H9 (cell line): ENCODE measurements at places on chromosomes 5 and 9. TPM values are rescaled to one million over a fixed set of nuclear protein-coding genes. Genes with fewer than 3 reads are reported as not detected.
A peak's percentile ranks its signal among the peaks of the same experiment; 100 is the strongest.

The BBLN gene
- total RNA-seq = 72.5 and 74.9 TPM in 2 replicates

The STPG3 gene
- not detected in 2 replicates for total RNA-seq

The AGTPBP1 gene
- total RNA-seq = 53.1 and 53.3 TPM in 2 replicates

The MTMR12 gene
- 39.3 and 39.4 TPM in 2 replicates for total RNA-seq

The SLC34A1 gene
- total RNA-seq = not detected in 2 replicates

The ST8SIA4 gene
- total RNA-seq = not detected in 2 replicates

The RANBP17 gene
- total RNA-seq = 16.5 and 20.0 TPM in 2 replicates

The CCL27 gene
- 0.28 and 1.0 TPM in 2 replicates for total RNA-seq

The ELP1 gene
- total RNA-seq = 34.7 and 38.7 TPM in 2 replicates

The MZB1 gene
- total RNA-seq = 0.31 and 0.48 TPM in 2 replicates

GRCh38 chr5:8954801-8955200, 591.1 kb downstream of the SEMA5A start:
- no peak overlapping the region for H3K4me3 ChIP-seq
- no peaks in the 10 kb centered on the region for H3K27me3 ChIP-seq
- no peak for DNase-seq
- H3K27ac ChIP-seq = no peak overlapping the region

- no peaks in the 10 kb centered on the region for H3K27me3 ChIP-seq
- no peaks in the 10 kb centered on the region for H3K4me1 ChIP-seq
- H3K4me3 ChIP-seq = no peak overlapping the region
- H3K36me3 ChIP-seq = no peaks in the 10 kb centered on the region
- no peak overlapping the region for H3K27ac ChIP-seq
Measured at GRCh38 chr9:2576631-2577030, 45.0 kb upstream of the VLDLR start.

DNA sequence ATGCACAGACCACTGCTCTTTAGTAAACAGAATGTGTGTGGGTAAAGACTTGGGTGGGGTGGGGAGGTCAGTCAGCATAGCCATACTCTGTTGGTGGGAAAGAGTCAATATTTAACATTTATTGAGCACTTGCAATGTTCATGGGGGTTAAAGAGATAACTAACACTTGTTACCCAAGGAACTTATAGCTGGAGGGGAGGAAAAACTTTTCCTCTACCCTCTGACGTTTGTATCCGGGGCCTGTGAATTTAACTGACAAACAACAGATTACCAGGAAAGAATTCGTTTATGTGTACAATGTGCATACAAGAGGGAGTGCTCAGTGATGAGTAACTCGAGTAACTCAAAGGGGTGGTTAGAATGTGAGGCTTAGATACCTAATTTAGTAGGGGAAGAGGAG, 6.8 kb upstream of the CLINT1 start:
- no peak overlapping the region for H3K4me3 ChIP-seq
- no peaks in the 10 kb centered on the region for H3K27me3 ChIP-seq
- DNase-seq = no peak
- no peaks in the 10 kb centered on the region for H3K36me3 ChIP-seq

DNA sequence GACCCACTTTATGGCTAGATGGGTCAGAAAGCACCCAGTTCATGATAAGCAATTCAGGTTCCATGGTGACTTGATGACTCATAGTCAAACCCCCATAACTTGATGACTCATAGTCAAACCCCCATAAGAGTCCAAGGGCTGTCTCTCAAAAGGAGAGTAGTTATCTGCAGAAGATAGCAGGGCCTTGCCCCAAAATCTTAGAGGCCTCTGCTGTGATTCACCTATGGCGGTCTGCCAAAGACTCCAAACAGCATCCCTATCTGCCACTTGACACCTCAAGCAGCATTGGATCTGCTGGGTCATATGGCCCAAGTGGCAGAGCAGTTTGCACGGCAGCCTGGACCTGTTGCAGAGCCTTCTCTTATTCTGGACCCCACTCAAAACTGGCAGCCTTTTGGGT, 395.2 kb upstream of the KIF2A start:
- H3K36me3 ChIP-seq = peaks cover 10% of the 10 kb centered on the region
- no peak overlapping the region for H3K27ac ChIP-seq
- no peaks in the 10 kb centered on the region for H3K27me3 ChIP-seq
- no peak for DNase-seq
- H3K4me3 ChIP-seq = no peak overlapping the region

DNA sequence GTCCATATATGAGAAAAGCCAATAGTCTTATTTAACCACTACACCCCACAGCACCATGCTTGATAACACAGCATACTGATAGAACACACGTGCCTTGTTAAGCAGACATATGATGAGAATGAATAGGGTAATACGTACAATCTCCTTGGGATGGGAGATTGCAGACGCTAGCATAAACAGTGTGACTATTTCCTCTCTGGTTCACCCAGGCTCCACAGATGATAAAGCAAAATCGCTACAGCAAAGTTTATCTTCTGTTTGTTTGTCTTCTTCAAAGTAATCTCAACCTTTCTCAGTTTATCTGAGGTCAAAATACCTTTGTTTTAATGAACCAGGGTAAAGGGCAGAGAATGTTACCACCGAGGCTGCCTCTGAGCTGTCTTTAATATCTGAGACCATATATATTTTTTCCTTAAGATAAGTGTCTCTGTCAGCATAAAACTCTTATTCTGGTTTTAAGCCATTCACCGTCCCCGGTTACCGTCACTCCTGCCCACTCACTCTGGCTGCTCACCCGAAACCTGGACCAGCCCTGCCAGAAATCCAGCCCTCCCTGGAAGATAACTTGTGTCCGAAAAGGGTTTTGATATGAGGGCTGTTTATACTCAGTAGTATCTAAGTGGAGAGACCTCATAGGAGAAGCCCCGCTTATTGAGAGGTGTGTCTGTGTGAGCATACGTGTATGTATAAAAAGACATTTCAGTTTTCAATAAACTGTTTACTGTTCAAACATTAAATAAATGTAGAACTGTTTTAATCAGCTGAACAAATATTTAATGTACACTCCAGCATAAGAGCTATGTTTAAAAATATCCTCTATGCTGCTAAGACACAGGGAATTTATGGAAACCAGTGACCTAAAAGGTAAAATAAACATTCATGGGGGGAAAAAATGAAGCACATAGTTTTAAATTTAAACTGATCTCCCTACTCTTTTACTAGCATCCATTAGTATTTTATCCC, 465.4 kb downstream of the RASEF start:
- no peaks in the 10 kb centered on the region for H3K4me1 ChIP-seq
- no peaks in the 10 kb centered on the region for H3K36me3 ChIP-seq
- no peak overlapping the region for H3K27ac ChIP-seq
- H3K27me3 ChIP-seq = no peaks in the 10 kb centered on the region
- no peak overlapping the region for H3K4me3 ChIP-seq
- DNase-seq = no peak

DNA sequence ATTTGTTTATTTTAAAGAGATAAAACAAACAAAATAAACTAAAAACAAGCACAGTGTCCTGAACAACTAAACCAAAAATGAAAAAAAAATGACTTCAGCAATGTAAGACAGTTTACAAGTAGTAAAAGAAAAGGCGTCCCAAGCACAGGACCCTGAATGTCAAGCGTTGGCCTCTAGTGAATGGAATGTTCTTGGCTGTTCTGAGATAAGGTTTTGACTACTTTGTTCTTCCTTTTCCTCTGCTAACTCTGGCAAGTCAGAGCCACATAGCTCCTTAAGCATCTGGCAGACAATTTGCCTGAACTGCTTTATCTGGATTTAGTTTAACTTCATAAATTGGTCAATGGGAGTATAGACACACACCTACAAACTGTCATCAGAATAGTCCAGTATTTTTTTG, 655.2 kb downstream of the ANXA1 start:
- H3K4me1 ChIP-seq = no peaks in the 10 kb centered on the region
- H3K36me3 ChIP-seq = no peaks in the 10 kb centered on the region
- no peak overlapping the region for H3K4me3 ChIP-seq
- no peak for DNase-seq
- no peak overlapping the region for H3K27ac ChIP-seq
- no peaks in the 10 kb centered on the region for H3K27me3 ChIP-seq

DNA sequence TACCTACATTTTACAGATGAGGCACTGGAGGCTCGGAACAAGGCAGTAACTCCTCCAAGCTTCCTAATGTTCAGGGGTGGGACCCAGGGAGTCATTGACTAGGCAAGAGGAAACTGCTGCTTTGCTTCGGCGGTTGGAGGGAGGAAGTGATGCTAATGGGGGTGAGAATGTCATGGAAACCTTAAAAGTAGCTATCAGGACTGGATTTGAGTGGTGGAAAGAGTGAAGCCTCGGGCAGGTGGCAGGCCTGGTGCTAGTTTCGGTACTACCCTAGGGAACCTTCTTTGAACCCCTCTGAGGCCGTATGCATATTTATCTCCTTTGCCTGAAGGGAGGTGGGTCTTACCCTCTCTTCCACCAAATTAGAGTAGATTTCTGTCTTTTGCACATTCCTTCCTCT, 1.6 kb downstream of the BSPRY start:
- no peak overlapping the region for H3K27ac ChIP-seq
- peak overlapping the region; percentile 77; the same call in 1 of the 2 replicates for H3K4me3 ChIP-seq
- no peaks in the 10 kb centered on the region for H3K27me3 ChIP-seq

DNA sequence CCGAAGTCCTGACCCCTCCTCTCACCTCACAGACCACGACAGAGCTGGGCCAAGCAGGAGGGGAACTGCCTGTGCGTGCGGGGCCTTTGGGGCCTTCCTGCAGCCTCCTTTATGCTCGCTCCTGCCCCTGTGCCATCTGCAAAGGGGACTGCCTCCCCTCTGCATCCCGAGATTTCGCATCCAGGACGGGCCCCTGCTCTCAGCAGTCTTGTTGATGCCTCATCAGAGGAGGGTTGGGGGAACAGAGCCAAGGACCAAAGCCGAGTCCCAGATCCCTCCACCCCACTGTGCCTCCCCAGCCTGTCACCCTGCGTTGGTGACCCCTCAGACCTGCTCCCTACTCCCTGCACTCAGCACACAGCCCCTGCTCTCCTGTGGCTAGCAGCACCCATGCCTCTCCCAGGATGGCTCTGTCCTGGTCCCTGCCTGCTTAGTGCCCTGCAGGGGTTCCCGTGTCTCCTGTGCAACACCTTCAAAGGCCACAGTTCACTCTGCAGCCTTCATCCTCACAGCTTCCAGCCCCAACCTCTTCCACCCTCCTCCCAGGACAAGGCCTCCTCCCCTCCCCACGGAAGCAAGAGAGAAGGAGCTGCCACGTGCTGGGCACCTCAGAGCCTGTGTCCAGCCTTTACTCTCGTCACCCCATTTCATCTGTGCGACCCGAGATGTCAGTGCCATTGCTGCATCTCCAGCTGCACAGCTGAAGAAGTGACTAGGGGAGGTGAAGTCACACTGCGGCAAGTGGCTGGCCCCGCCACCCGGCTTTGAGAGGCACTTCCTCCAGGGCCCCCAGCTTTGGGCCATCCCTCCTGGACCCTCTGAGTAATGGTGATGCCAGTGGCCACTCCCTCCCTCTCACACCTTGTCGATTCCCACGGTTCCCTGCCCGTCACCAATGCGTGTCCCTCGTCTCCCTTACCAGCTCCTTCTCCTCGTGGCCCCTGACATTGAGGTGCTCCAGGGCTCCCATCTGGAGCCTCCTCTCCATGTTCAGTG, 62.6 kb upstream of the LRRTM2 start:
- no peaks in the 10 kb centered on the region for H3K27me3 ChIP-seq
- H3K27ac ChIP-seq = no peak overlapping the region
- DNase-seq = no peak
- no peak overlapping the region for H3K4me3 ChIP-seq
- H3K4me1 ChIP-seq = no peaks in the 10 kb centered on the region; the same call in 1 of the 2 replicates
- H3K36me3 ChIP-seq = peaks cover 22% of the 10 kb centered on the region; the same call in 2 of the 3 replicates

- H3K36me3 ChIP-seq = peaks cover 2% of the 10 kb centered on the region; the same call in 1 of the 2 replicates
- no peak for DNase-seq
- H3K27me3 ChIP-seq = no peaks in the 10 kb centered on the region
- no peak overlapping the region for H3K27ac ChIP-seq
- no peak overlapping the region for H3K4me3 ChIP-seq
- H3K4me1 ChIP-seq = peaks cover 7% of the 10 kb centered on the region; the same call in 1 of the 2 replicates
Measured at GRCh38 chr5:42855811-42856210, 44.1 kb upstream of the SELENOP start.

GRCh38 chr5:139774980-139775661, 20.5 kb upstream of the PSD2 start:
- no peaks in the 10 kb centered on the region for H3K4me1 ChIP-seq
- DNase-seq = peak; percentile 94
- H3K27ac ChIP-seq = no peak overlapping the region
- no peak overlapping the region; the same call in 2 of the 3 replicates for H3K4me3 ChIP-seq
- H3K27me3 ChIP-seq = no peaks in the 10 kb centered on the region
- H3K36me3 ChIP-seq = no peaks in the 10 kb centered on the region

DNA sequence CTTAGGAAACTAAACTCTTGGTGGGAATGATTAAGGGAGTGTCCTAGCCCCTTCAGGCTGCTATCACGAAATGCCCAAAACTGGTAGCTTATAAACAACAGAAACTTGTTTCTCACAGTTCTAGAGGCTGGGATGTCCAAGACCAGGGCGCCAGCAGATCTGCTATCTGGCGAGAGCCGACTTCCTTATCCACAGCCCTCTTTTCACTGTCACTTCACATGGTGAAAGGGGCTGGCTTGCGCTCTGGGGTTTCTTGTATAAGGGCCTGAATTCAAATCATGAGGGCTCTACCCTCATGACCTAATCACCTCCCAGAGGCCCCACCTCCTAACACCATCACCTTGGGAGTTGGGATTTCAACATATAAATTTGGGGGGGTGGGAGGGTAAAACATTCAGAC, 49.1 kb downstream of the IPPK start:
- H3K27ac ChIP-seq = no peak overlapping the region
- no peaks in the 10 kb centered on the region for H3K4me1 ChIP-seq
- DNase-seq = peak; percentile 2
- no peak overlapping the region for H3K4me3 ChIP-seq
- no peaks in the 10 kb centered on the region; the same call in 2 of the 3 replicates for H3K36me3 ChIP-seq

GRCh38 chr5:71537687-71538086, 49.5 kb upstream of the MCCC2 start:
- H3K4me1 ChIP-seq = no peaks in the 10 kb centered on the region

GRCh38 chr9:4756420-4756819, 15.4 kb upstream of the AK3 start:
- no peak overlapping the region for H3K4me3 ChIP-seq
- H3K27me3 ChIP-seq = no peaks in the 10 kb centered on the region
- H3K27ac ChIP-seq = no peak overlapping the region
- no peaks in the 10 kb centered on the region for H3K4me1 ChIP-seq
- DNase-seq = no peak

DNA sequence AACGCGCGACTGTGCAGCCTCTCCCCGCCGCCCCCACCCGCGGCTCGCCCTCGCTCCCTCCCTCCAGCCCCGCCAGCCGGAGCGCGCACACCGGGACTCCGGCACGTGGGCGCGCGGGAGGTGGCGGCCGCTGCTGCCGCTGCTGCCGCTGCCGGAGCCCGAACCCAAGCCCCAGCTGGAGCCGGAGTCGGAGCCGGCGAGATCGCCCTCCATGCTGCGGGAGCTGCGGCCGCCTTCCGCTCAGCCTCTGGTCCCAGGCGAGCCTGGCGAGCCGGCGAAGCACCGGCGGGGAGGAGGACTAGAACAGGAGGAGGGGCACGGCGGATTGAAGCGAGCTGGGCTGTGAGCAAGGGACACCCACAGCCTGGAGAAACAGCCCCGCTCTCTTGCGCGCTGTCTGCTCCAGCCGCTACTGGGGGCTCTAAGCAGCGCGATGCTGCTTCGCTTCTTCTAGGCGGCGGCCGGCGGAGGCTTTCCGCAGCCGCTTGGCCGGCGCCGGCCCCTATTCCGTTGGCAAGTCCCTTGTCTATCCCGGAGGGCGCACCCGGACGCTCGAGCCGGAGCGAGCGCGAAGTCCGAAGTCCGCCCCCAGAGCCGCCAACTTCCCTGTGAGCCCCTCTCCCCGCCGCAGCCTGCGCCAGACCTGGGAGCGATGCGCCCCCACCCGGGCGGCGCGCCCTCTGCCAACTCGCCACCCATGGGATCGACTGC, 598.7 kb upstream of the SGCD start:
- no peaks in the 10 kb centered on the region for H3K4me1 ChIP-seq
- peak overlapping the region; percentile 61 for H3K4me3 ChIP-seq
- H3K27ac ChIP-seq = no peak overlapping the region
